ENCODE measurements at places on chromosomes 12 and 14.

- no peak for DNase-seq
Measured at GRCh38 chr14:29897181-29897580, 30.5 kb downstream of the PRKD1 start.

GRCh38 chr12:51954561-51955361 lies 3.3 kb downstream of the ACVR1B start:
- peak; percentile 57 for DNase-seq

GRCh38 chr14:44897041-44897844 lies 64.5 kb downstream of the KLHL28 start:
- peak; percentile 95 for DNase-seq

DNA sequence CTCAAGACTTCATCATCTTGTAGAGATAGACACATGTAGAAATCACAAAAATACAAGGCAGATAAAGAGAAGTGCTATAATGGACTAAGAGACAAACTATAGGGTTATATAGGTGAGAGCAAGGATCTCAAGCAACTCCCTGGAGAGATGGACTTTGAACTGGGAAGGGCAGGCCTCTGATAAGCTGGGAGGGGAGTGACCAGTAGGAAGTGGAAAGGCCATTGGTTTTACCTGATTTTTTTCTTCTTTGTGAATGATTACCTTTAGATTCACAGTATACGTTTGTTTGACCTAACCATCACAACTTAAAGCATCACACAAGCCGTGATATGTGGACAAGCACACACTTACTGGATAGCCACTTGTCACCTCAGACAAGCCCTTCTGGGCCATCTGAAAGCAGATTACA lies 5.2 kb upstream of the TEP1 start:
- DNase-seq, result no peak

- no peak for DNase-seq
Measured at GRCh38 chr12:117750657-117751056, 218.1 kb downstream of the KSR2 start.

DNA sequence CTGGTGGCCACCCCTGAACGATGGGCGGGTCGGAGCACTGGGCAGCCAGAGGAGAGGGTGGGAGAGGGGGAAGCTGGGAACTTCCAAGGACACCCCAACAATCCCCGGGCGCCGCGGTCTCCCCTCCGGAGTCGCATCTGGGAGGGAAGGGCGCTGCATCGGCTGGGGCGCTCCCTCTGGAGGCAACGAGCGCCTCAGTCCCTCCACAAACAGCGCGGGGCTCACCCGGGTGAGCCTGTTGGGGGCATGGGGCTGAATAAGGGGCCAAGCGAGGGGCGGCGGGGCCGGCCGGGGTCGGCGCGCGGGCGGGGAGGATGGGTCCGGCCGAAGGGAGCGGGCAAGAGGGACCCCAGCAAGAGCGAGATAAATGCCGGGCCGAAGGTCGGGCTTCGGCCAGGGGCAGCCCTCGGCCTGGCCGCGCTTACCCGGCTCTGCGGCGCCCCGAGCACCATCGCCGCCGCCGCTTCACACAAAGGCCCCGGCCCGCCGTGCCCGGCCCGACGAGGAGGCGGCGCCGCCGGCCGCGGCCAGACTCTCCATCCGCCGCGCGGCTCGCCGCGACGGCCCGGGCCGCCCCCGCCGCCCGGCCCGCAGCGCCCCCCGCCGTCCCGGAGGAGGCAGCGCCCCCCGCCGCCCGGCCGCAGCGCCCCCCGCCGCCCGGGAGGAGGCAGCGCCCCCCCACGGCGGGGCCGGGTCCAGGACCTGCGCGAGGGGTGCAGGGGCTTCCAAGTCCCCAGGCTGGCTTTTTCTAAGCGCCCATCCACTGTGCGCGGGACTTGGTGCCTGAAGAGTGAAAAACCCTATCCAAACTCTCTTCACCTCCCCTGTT lies at the start of gene ZBTB39:
Gene ZBTB39, minus strand, starts transcription at position 567 of the 829 bp plus-strand sequence. CDS start 1,629 bp downstream, outside the sequence.
- DNase-seq, result peak; percentile 22

DNA sequence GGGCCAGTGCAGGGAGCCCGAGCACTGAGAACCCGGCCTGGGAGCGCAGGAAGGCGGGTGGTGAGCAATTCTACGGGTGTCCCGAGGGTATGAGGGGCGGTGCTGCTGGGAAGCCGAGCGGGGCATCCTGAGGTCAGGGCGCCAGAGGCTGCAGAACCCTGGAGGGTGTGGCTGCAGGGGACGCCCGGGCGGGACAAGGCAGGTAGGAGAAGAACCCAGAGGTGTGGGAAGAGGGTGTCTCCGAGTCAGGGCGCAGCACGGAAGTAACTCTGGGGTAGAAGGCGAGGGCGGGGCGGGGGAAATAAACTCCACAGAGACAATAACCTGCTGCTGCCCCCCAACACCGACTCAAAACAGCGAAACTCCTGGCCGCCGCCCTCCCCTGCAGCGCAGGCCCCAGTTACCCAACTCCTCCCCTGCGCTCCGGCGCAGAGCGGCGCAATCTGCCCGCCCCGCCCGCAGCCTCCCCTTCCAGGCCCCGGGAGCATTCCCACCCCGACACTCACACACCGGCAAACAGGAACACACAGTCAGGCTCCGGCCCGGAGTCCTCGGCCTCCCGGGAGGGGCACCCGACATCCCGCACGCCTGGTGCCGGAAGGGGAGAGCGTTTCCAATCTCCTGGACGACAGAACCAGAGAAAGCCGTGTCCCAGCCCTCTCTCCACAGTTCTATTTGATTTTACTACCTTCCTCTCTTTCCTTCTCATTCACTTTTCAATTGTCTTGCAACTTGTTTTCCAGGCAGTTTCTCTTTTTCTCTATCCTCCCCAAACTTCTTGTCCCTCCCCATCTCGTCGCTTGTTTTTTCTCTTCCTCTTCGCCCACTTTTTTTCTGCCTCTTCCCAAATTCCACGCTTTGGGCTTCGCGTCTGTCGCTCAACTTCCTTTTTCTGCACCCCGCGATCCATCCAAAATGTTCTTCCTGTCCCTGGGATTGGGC lies 2.4 kb downstream of the HRK start:
- DNase-seq, result no peak

- no peak for DNase-seq
Measured at GRCh38 chr14:104639471-104639870, 34.9 kb upstream of the TMEM179 start.

DNA sequence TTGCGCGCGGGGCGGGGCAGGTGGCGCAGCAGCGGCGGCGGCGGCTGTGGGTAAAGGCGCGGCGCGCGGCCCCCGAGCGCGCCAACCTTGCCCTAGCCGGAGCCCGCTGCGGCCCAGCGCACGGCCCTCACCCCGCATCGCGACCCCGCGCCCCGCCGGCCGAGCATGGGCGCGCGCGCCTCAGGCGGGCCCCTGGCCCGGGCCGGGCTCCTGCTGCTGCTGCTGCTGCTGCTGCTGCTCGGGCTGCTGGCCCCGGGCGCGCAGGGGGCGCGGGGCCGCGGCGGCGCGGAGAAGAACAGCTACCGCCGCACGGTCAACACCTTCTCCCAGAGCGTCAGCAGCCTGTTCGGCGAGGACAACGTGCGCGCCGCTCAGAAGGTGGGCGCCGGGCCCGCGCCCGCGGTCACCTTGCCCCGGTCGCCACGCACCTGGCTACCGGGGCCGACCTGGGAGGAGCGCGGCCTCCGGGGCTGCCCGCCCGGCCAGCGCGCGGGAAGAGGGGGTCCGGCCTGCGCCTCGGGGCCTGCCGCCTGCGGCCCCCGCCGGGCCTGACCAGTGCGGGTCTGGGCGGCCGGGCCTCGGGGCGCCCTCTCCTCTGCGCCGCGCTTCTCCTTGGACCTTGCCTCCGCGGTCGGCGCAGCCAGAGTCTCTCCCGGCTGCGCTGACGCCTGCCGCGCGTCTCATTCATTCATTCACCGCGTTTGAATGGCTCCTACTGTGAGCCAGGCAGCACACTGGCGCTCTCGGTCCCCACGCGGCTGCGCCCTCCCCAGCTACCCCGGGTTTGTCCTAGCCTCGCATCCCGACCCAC lies at the start of gene BRI3BP:
Gene BRI3BP, plus strand, starts transcription at position 20 of the 811 bp plus-strand sequence. Its CDS starts 146 bp downstream, at position 166.
- DNase-seq, result peak; percentile 41

DNA sequence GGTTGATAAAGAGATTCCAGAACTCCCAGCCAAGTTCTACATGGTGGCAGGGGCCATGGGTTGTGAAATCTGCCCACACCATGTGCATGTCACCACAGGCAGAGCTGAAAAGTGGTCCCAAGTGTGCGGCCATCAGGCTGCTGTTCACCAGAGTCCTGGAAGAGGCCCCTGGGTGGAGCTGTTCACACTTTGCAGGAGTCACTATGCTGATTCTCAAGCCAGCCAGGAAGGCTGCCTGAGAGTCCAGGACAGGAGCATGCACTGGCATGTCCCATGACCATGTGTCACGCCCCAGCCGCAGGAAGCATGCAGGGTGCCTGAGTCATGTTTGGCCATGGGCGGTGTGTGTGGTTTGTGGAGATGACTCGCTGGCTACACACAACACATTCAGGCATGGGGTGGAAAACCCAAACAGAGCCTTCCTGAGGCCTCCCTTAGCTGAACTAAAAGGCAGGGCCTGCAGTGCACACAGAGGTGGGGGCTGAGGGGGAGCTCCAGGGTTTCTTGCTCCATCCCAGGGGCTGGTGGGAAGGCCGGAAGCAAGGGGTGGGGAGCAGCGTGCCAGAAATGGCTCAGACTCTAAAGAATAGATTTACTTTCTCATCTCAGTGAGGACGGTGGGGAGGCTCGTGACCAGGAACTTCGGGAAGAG lies 19.4 kb downstream of the ABCB9 start:
- peak; percentile 100 for DNase-seq

- DNase-seq, result no peak
Measured at GRCh38 chr12:46518169-46518568, 145.6 kb upstream of the SLC38A2 start.

DNA sequence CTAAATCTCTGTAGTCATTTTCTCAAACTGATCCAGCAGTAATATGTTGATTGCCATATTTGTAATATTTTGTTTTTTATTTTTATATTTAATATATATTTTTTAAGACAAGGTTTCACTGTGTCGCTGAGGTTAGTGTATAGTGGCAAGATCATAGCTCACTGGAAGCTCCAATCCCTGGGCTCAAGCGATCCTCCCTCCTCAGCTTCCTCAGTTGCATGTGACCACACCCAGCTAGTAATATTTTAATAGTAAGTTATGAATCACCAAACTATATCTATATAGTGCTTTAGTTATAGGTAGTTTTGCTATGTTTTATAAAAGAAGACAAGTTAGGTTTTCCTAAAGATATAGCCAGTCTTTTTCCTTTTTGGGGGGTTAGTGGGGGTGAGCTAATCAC lies 22.0 kb upstream of the LRIG3 start:
- no peak for DNase-seq

GRCh38 chr14:24013654-24014514 lies 25.2 kb downstream of the DHRS4L2 start:
- peak; percentile 77 for DNase-seq

GRCh38 chr14:106051796-106052195 lies 525.4 kb downstream of the TMEM121 start:
- no peak for DNase-seq

DNA sequence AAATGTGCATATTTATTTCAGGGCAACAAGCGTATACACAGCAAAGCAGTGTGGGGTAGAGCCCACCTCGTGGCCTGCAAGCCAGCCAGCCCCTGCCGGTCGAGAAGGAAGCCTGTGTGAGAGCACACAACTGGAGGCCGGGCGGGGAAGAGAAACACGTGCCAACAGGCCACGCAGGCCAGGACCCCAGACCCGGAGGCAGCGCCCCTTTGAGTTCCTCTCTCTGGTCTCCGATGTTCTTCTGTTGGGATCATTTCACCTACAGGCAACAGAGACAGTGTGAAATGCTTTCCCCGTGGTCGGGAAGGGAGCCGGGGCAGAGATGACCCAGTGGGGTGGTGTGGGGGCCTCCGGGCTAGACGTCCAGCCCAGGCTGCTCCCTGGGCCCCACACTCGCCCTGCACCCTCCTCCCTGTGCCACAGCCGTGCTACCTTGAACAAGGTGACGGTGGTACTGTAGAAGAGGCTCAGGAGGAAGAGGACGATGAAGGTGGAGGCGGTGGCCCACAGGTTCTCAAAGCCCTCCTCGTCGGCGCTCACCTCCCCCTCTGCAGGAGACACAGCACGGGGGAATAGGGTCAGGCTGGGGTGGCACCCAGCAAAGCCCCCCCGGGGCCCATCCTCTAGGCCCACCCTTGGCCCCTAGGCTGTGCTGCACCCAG lies 325.5 kb downstream of the TMEM121 start:
- no peak for DNase-seq

DNA sequence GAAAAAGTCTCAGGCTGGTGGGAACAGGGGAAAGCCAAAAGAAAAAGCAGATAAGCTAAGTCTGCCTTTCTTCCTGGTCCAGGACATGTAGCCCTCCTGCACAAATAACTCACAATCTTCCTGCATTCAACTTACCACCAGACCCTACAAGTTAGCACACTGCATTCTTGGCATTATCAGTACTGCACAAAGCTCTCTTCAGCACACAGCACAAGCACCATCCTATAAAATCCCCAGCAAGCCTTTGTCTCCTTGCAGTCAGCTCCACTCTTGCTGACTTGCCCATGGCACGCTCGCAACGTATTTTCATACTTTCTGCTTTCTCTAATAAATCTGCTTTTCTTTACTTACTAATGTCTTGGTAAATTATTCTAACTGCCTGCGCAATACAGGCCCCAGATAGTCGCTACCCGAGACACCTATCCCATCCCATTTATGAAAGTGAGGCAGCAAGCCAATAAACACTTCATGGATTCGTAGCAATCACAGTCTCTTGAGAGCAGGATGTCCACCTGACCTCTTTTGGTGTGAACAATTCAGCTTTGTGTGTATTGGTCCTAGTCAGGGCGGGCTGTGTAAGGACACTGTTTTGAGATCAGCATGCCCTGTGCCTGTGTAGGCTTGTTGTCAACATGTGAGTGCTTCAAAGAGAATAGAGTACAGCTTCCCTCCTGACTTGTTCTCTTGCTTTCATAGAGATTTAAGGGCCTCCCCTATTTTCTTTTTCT lies 49.0 kb downstream of the TMEM117 start:
- no peak for DNase-seq

GRCh38 chr12:65106948-65107347 lies 14.2 kb downstream of the WIF1 start:
- peak; percentile 36 for DNase-seq

DNA sequence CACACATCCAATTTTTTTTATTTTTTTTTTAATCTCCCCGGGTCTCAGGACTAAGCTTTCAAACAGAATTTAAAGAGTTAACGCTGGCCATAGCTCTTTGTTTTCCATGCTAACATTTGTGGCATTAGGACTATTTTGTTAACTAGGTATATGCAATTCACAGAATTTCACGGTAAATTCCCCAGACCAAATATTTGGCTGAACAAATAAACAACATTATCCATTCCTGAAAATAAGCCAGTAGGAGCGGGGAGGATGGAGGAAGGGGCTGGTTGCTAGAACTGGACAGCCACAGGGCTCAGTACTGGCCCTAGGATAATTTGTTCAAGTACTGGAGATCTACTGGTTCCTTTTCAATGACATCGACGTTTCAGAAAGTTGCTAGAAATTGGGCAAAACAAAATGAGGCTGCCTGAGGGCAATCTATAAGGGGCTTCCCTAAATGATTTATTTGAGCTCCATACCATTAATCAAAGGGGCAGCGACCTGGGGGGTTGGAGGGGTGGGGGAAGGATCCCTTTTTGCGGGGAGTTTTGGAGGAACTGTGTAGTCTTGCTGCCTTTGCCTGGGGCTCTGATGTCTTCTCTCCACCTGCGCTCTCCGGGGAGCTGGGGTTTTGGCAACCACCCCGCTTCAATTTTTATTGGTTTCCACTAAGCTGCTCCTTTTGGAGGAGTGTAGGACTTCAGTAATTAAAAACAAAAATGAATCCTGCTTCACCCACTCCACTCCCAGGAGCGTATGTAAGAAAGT lies 9.0 kb downstream of the BMP4 start:
- DNase-seq, result no peak
